ENCODE measurements at places on chromosomes 6 and 20.

GRCh38 chr6:83605517-83605916 lies 93.2 kb downstream of the PRSS35 start:
- no peak for DNase-seq

- DNase-seq = no peak
These were observed 4.2 kb upstream of the HLA-DOA start for GRCh38 chr6:33013608-33014007.

GRCh38 chr6:3456898-3457709 lies at the start of gene SLC22A23:
Gene SLC22A23, minus strand, starts transcription at chr6:3457050. Its CDS starts 491 bp downstream, at chr6:3456559.
- DNase-seq = no peak

DNA sequence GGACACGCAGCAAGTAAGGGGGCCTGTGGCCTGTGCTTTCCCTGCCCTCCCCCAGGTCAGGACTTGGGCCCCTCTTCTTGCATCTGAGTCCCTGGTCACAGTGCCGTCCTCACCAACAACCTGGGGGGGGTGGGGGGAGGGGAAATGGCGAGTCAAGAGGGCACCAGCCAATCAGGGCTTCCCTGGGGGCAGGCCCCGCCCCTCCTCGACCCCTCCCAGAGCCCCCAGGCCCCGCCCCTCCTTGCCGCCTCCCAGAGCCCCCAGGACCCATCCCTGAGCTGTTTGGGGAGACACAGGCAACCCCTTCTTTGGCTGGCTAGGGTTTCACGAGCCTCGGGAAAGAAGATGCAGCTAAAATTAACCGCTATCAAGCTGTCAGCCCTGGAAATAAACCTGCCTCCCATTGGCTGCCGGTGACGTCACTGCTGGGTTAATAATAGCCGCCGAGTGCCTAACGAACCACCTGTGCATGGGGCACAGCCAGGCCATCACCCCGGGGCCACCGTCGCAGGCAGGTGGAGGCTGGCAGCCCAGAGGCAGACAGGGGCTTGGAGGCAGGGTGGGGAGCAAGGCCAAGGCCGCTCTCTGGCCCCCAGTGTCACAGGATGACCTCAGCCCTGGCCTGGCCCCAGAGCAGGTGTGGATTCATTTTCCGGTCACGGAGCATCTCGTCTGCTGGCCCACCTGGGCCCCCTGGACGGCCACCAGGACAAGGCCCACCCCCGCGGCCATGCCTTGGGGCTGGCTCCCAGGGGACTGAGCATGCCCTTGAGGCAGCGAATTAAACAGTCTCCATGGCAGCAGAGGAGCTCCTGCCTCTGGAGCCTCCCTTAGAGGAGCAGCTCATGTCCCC lies 3.2 kb upstream of the EEF1A2 start:
- DNase-seq = no peak

DNA sequence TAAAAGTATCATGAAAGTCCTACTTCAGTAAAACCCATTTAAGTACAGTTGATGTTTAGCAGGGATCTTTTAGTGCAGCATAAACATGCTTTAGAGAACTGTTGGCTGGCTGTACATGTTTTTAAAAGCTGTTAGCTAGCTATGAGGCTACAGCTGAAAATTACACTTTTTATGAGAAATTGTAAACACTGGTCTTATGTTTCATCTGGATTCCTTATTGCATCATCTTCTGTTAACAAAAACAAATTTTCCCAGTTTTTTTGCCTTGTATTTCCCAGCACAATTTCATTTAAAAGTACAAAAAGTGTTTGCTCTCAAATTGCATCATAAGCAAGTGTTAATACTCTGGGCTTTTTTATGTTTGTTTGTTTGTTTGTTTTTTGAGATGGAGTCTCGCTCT lies 18.3 kb upstream of the HLA-E start:
- no peak for DNase-seq

DNA sequence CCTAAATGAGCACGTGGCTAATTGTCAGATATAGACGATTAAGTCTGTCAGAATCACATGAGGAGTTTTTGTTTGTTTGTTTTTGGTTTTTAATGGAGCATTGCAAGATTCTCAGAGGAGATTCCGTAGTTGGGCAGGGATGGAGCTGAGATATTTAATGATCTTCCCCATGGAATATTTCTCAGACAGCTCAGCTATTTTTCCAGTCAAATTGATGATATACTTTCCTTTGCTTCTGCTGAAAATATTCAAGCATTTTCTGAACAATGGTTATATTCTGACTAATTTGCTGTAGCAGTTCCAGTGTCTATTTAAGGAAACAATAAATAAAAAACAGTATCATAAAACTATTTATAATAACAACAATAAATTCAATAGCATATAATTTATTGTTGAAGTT lies 348.4 kb downstream of the KIF16B start:
- DNase-seq = no peak

GRCh38 chr20:11001302-11001701 lies 327.5 kb upstream of the JAG1 start:
- no peak for DNase-seq

GRCh38 chr6:2162079-2162445 lies 83.3 kb downstream of the GMDS start:
- no peak for DNase-seq

GRCh38 chr20:44415833-44416715 lies 59.6 kb upstream of the TTPAL start:
- DNase-seq = no peak

- peak; percentile 24 for DNase-seq
These were observed 10.0 kb upstream of the POU5F1 start for GRCh38 chr6:31180500-31180899.

DNA sequence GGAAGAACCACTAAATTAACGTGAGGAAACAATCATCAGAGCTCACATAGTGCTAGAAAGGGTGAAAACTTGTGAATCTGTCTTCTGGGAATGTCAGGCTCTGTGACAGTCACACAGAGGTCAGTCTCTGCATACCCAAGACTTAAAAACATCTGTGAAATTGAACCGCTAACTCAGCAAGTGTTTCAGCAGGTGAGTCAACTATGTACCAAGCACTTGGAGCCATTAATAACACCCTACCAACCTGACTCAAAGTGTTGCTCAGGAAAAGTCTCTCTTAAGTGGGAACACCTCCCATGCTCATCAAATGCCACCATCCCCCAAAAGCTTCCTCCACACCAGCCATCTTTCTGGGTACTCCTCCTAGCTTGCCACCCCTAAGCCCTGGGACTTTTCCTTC lies 92.3 kb upstream of the CARMIL1 start:
- DNase-seq = no peak

DNA sequence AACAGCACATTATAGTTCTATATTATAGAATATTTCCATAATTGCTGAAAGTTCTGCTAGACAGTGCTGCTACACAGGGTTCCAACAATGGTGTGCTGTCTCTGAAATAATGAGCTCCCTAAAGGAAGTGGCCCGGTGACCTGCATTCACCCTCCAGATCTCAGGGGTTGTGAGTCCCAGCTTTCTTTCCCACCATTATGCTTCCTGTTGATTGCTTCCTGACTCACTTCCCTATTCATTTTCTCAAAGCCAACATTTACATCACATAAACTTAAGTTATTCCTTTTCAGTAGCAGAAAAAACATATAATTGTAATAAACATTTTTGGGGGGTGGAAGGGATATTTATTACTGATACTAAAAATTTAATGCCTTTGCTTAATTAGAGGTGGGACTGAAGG lies 12.9 kb upstream of the CCN6 start:
- DNase-seq = no peak

DNA sequence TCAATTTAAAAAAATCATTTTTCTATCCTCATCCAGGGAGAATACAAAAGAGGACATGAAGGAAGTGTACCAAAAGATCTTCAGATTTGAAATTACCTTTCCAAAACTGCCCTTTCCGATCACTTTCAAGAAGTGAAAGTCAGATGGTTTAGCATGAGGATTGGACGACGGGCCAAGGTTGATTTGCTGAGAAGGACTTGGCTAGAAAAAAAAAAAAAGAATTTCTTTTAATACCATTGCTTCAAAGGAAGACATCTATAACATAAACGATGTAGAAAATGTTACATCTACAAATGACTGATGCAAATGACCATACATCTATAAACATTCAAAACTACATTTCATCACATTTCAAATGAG lies 120.9 kb upstream of the SLC2A12 start:
- no peak for DNase-seq

Measured in AG09319 (cell line).